Activated T-cell treated with anti-CD3 and anti-CD28 coated beads for 4 hours (primary cell): ENCODE measurements at places on chromosomes 2 and 18.
A peak's percentile ranks its signal among the peaks of the same experiment; 100 is the strongest.

GRCh38 chr2:210503725-210504191, 27.2 kb upstream of the LANCL1 start:
- DNase-seq, result no peak

- DNase-seq, result no peak
Observed at GRCh38 chr18:28163201-28163775, 13.6 kb downstream of the CDH2 start.

GRCh38 chr18:35750929-35751328, 169.4 kb downstream of the GALNT1 start:
- no peak for DNase-seq

GRCh38 chr2:46299365-46300263, 2.4 kb downstream of the EPAS1 start:
- DNase-seq, result no peak

DNA sequence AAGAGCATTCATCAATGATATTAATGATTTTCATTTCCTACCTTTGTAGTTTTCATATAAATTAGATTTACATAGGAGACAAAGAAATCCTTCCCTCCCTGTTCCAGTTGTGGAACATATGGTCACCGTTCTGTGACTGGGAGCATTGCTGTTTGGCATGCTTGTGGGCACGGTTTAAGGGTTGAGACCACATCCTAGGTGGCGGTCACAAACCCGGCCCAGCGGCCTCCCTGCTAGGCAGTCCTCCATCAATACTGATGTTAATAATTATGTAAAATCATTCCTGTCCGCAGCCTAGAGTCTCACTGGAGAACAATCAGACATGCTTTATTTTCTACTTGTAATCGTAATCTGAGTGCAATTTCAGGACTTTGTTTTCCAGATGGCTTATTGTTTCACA, 117.9 kb downstream of the AGAP1 start:
- DNase-seq, result no peak

DNA sequence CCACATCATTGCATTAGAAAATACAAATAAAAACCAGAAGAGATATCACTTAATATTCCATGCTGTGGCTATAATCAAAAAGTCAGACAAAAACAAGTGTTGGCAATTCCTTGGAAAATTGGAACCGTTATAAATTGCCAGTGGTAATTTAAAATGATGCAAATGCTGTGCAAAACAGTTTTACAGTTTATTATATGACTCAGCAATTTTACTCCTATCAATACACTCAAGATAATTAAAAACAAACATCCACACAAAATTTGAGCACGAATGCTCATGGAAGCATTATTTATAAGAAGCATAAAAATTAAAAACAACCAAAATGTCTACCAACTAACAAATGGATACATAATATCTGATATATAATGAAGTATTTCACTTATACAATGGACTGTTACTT, 728.8 kb downstream of the CBLN2 start:
- DNase-seq, result no peak

- DNase-seq, result no peak
Observed at GRCh38 chr18:74682141-74682990, 84.7 kb downstream of the ZNF407 start.

- DNase-seq, result no peak
Observed at GRCh38 chr2:132522901-132523300, 106.3 kb downstream of the GPR39 start.

DNA sequence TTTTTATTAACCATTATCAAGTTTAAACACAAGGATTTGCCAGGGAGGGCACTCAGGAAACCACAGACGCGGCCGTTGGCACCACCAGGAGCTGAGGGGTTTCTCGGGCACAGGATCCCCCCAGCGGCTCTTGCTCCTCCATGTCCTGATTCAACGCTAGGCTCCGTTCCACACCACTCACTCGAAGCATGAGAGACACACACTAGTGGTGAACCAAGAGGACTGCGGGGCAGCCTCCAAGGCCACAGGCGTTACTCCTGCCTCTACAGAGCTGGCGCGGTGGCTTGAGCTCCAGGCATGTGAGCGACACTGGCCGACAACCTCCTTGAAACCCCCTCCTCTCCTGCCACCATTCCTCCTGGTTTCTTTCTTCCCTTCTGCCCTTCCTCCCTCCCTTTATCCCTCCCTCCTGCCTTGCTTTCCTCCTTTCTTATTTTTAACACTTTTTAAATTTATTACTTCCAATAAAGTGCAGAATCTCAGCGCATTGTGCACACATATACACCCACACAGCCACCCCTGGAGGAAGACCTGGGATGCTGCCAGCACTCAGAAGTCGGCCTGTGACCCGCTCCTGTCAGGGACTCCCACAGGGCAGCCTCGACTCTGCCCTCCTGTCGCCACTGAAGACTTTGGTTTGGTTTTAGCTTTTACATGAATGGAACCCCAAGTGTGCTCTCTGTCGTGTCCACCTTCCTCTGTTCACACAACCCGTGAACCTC, 21.7 kb downstream of the COX7A2L start:
- no peak for DNase-seq

DNA sequence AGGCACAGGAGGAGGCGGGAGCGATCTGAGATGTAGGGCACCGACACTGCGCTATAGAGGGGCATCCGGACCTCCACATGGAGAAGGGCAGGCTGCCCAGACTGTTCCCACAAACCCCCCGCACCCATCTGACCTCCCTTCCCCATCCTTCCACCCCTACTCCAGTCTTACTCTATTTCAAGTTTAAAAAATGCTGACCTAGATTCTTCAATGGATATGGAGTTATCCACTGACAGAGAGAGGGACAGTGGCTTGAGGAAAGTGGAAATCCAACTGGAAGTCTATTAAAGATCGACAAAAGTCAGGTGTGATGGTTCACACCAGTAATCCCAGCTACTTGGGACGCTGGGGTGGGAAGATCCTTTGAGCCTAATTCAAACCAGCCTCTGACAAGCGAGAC, 5.1 kb upstream of the DGUOK start:
- DNase-seq, result no peak

DNA sequence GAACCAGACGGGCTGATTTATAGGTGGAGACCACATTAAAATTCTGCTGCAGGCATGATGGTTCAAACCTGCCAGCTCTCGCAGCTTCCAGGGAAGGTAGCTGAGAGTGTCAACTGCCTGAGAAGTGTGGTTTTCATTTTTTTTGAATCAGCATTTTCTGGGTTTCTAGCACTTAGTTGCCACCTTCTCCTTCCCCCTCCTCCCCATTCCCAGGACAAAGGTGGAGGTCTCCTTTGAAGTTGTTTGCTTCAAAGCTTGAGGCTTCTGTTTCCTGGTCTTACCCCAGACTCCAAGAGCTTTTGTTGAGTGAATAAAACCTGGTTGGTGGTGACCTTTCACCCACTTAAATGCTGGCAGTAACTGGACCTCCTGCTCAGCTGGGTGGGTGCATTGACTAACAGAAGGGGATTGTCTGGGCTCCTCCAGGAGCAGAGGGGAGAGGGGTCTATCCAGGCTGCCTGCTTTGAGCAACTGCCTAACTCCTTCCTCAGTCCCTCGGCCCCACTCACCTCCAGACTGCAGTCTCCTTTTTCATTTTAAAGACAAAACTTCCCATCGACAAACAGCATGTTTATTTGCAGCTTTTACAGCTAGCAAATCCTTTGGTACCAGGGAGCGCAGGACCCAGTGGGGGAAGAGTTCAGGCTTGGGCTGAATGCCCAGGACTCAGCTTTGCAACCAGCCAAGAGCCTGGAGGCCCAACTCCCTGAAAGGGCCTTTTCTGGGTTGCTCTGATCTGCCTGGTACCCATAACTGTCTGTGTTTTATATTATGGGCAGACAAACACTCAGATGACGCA, 3.5 kb downstream of the RHOB start:
- no peak for DNase-seq

DNA sequence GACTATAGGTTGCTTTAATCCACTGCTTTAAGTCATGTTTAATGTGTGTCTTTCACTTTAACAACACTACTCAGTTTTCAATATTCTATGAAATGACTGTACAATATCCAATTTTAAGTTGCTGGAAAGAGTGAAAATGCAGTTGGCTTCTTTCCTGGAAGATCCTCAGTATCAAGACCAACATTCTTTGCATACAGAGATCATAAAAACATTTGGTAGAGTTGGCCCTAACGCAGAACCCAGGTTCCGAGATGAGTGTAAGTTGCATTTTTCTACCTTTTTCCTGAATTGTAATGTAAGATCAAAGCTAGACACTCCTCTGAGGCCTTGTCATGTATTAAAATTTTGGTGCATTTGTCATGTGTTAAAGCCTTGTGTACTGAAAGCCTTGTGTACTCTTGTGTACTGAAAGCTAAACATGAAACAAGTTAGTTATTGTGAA, 42.9 kb upstream of the TNFRSF11A start:
- DNase-seq, result no peak

- DNase-seq, result no peak
Observed at GRCh38 chr2:235264121-235264493, 229.7 kb upstream of the AGAP1 start.

- no peak for DNase-seq
Observed at GRCh38 chr2:85012431-85012830, 41.5 kb downstream of the KCMF1 start.

DNA sequence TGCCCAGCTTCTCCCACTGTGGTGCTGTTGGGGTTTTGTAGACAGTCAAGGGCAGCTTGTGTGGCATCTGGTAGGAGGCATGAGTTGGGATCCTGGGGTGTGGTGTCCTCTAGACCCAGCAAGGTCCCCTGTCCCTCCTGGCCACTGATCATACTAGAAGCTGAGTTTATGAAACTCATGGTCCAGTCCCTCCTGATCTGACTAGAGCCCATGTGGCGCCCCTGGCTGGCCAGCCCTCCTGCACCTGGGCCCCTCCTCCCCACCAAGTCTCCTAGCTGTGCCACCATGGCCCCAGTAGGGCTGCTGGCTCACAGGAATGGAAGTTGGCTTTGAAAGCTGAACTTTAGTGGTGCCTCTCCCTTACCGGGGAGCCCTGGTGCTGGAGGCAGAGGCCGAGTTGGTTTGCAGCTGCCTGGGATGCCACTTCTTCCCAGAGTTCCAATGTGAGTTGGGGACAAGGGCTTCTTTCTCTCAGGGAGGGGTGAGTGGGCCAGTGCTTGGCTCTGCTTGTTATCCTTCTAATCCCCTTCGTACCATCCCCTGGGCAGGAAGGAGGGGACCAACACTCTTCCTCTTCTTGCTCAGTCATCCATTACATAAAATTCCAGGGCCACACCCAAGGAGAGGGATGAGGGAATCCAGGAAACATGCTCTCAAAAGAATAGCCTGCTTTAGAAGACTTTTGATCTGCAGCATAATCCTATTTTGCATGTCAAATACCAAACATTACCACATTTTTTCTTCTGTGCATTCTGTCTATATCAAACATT, 37.5 kb upstream of the HAAO start:
- no peak for DNase-seq

- no peak for DNase-seq
Observed at GRCh38 chr2:174024524-174025270, 59.5 kb upstream of the SP3 start.

DNA sequence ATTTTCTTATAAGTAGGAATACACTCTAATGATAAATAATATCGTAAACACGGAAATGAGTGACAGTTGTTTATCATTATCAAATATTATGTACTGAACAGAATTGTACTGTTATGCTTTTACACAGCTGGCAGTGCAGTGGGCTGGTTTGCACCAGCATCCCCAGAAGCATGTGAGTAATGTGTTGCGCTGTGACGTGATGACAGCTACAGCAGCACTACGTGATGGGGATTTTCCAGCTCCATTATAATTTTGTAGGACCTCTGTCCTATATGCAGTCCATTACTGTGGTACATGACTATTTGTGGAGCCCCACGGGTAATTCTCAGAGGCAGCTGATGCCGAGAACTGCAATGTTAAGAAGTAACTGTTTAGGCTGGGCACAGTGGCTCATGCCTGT, 77.3 kb upstream of the ATG16L1 start:
- no peak for DNase-seq

DNA sequence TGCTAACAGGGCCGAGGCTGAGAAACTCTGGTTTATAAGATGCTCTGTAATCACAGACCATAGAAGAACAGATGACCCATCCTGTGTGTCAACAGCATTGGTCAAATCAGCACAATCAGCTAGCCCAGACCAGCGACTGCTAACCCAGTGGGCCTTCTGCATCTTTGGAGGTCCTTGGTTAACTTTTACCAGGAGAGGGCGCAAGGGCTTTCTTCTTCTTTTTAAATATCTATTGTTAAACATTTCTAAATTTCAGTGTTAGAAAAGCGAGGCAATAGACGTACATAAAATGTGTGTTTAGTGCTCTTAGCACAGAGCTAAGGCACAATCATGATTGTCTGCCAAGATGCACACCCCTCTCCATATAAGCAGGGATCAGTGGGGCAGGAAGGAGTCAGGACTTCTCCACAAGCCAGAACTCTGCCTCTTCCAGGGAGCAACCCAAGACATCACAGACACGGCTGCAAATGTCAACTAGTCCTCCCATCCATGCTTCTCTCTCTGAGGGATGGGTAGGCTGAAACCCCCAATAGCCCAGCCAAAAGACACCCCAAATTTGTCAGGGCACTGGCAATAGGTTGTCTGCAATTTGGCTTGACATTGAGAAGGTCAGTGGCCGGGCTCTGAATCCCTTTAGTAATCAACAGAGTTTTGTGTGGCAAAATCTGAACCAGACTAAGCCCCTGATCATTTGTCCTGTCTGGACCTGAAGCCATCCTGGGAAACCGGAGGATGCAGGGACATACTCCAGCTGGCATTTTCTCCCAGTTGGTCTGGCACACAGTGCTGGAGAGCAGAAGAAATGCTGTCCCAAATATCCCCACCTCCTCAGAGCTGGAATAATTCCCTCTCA, 188.2 kb downstream of the BCL2 start:
- DNase-seq, result peak; percentile 62

DNA sequence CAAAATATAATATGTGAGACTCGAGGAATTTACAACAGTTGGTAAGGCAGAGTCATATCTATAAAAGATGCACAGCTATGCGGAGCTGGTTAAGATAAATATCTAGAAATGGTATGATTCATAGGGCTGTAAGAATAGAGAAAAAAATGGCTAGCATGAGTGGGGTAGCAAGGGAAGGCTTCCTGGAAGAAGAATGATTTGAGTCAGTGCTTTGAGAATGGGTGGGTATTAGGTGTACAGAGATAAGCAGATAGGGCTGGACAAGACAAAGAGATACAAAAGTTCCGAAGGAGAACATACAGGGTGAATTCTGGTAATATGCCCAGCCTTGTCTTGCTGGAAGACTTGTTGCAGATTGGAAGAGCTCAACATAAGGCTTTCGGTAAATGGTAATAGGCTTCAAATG, 291.5 kb upstream of the CCDC68 start:
- no peak for DNase-seq

DNA sequence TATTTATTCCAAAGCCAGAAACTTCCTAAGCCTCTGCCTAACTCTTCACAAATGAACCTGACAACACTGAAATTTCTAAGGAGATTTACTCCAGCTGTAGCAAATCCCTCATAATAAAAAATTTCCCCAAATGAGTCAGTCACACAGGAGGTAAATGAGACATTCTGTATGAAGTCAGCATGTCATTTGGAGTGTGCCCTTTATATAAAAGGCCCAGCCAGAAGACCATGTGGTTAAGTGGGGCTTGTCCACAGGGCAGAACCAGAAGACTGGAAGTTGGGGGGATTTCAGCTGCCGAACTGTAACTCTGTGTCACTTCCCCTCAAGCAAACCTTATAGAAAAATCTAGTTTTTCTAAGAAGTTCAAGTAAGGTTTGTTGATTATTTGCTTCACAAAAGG, 30.2 kb downstream of the NRP2 start:
- DNase-seq, result no peak
